ENCODE measurements at places on chromosomes 11 and 22. TPM values are rescaled to one million over a fixed set of nuclear protein-coding genes. Genes with fewer than 3 reads are reported as not detected.

DNA sequence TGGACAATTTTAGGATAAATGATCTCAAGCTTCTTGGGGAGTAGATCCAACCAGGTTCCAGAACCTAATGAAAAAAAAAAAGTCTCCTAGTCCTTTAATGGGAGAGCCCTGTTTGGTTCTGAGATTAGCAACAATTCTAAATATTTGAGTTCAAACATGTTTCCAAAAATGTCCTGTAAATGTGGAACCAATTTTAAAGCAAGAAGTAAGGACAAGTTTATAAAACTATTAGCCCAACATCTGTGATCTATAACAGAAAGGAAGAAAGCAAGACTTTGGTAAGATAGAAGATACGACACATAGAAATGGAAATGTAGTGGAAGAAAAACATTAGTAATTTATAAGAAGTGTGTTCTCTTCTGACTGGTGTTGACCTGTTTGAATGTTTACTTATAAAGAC, 79.7 kb upstream of the SLC5A12 start:
- DNase-seq = no peak

GRCh38 chr22:19807161-19807913, 46.8 kb downstream of the TBX1 start:
- DNase-seq = no peak

GRCh38 chr11:119423509-119424254, 710 bp upstream of the THY1 start:
- DNase-seq = no peak

- no peak for DNase-seq
Observed at GRCh38 chr11:86251345-86251744, 6.8 kb downstream of the EED start.

DNA sequence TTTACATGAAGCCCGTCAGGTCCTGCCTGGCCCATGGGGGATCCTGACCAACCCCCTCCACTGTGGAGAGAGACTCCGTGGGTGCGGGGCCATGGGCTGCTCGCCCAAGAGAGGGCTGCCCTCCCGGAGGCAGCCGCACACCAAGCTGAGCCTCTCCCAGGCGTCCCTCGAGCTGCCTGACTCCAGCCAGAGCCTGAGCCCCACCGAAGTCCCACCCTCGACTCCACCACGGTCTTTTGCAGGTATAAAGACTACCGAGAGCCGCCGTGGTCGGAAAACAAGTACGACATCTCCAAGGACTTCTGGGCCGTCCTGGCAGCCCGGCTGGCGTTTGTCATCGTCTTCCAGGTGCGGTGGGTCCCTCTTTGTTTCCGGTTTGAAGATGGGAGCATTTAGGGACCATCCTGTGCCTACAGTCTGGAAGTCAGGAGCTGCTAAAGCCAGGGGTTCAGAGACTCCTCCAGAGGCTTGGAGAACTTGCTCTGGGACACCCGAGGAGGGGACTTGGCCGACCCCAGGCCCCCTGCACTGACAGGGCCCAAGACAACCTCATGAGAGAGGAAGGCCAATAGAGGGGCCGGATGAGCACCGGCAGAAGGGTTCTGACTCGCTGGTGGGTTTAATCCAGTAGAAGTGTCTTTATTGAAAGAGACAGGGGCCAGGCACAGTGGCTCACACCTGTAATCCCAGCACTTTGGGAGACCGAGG, 17.6 kb upstream of the FADD start:
- DNase-seq = no peak

GRCh38 chr11:102971766-102972165, 16.2 kb upstream of the MMP13 start:
- DNase-seq = no peak

DNA sequence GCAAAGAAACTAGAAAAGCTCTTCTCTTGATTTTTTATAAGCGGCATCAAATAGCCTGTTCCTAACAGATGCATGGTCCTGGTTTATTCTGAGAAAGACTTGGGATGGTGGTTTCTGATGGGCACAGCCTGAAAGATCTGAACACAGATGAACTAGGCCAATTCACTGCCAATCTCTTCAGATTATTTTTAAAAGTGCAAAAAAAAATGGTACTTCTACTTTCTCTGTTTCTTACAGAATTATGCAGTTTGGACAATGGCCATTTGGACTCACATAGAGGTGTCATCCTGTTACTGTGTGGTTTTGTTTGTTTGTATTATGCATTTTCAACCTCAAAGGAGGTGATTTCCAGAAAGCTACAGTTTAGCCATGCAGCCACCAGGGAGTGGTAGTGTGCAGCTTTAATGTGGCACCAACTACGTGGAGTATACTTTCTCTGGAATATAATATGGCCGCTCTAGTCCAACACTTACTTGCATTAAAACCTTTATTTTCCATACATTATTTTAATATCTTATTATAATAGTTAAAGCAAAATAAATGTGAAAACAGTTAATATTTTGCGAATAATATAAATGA, 469.8 kb upstream of the KIRREL3 start:
- DNase-seq = no peak

GLYAT gene
- not detected for total RNA-seq

PGR gene
- total RNA-seq = 0.03 TPM

NTM gene
- total RNA-seq = not detected
